ENCODE measurements at places on chromosomes 2 and 18.
A peak's percentile ranks its signal among the peaks of the same experiment; 100 is the strongest.

- DNase-seq, result no peak
Observed at GRCh38 chr2:241859017-241859435, 332 bp upstream of the PDCD1 start.

DNA sequence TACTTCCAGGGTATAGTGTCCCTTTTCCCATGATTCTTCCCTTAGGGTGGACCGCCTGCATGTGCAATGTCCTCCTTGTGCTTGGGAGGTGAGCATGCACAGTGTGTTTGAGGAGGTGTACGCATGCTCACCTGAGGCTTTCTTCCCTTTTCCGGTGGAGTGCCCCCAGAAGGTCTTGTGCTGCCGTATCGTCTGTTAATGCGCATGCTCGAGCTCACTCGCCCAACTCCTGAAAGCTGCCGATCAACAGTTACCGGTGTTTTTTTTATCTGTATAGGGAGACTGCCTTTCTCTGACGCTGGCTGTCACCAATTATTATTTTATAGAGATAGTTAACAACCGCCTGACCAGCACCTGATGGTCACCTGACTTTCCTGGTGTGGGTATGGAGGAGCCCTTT, 458.8 kb upstream of the MEX3C start:
- DNase-seq, result no peak

DNA sequence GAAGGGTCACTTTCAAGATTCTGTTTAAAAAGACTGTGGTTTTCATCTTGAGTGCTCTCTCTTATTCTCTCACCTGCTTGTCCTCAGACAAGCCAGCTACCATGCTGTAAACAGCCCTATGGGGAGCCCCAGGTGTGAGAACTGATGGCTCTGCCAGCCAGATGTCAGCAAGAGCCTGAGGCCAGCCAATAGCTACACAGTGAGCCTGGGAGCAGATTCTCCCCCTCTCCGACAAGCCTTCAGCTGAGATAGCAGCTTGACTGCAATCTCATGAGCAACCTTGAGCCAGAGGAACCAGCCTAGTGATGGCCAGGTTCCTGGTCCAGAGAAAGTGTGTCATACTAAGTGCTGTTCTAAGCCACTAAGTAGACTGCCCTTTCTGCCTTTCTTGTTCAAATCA, 272.1 kb downstream of the NAPG start:
- peak; percentile 25 for DNase-seq

GRCh38 chr2:219851801-219852481, 224.5 kb downstream of the SLC4A3 start:
- DNase-seq, result no peak

- DNase-seq, result no peak
Observed at GRCh38 chr2:239858179-239858578, 167.0 kb downstream of the NDUFA10 start.

DNA sequence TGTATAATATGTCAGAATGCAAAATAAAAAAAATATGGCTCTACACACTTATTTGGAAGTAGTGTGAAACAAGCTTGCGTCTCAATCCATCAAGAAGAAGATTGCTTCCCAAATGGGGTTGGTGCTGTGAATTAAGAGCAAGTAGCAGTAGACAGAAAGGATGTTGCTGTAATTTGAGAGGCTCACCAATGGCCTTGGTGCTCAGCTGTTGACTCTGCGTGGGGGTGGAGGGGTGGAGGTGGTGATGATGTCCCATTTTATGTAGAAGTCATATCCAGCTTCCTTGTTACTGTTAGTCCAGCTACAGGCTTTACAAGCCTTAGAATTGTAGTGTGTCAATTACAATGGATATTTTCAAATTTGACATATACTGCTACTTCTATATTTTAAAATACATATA, 223.4 kb upstream of the RND3 start:
- DNase-seq, result no peak

- no peak for DNase-seq
Observed at GRCh38 chr2:174327021-174327840, 7.5 kb upstream of the SP9 start.

DNA sequence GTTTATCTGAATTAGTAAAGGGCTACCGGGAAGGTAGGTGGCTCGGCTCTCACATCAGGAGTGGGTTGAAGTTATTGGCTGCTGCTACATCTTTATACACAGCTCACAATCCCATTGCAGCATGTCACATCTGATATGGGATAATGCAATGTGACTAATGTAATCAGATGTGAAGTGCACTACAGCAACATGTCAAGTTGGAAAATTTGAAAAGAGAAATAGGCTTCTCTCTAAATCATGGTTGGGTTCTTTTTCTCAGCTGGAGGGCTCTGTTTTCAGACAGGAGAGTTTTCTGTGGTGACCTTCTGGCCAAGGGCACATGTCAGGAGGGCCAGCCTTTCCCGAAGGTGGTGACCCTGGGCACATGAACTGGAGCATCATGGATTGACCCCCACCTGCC, 337.5 kb downstream of the HRH4 start:
- DNase-seq, result no peak
